ENCODE measurements at places on chromosomes 16 and 17. TPM values are rescaled to one million over a fixed set of nuclear protein-coding genes. Genes with fewer than 3 reads are reported as not detected.

DNA sequence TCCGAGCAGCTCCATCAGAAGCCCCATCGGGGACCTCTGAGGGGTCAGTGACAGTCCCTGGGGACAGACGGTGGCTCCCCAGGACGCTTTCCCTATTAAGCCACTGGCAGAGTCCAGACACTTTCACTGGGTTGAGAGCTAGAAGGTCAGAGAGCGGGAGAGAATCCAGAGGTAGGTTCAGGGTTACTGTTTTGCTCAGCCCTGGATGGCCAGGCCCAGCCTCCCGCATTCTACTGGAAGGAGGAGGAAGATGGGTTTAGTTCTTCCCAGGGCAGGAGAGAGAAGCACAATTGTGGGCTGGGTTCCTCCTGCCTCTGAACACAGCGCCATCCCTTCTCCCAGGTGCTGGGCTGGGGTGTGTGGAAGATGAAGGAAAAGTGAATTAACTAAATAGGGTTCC is 452.8 kb downstream of the SLC39A11 start:
- no peak for DNase-seq

DNA sequence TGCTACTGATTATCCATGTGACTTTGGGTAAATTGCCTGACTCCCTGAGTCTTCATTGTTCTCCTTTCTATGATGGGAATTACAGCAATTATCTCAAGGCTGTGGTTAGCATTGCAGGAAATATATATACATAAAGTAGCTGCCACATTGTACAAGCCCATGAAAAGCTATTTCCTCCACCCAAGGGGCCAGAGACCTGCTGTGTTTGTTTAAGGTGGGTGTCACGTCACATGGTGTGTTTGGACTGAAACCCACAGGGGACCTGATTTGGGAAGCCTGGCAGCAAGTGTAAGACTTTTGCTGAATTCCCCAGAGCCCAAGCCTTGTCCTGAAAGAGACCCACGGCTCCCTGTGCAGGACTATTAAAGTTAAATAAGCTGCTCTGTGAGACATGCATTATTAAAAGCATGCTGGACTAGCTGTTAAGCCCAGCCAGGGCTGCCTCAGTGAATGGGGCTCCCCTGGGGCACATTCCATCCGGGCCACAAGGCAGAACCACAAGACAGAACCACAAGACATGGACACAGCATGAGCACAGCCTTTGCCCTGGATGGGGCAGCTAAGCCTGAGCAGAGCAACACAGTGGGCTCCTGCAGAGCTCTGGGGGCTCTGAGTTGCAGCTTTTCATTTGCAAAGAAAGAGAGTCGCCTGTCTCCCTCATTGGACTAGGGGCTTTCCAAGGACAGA is 148.9 kb downstream of the SPACA3 start:
- no peak for DNase-seq

- DNase-seq = no peak
These were observed 57.3 kb downstream of the CACNG5 start for GRCh38 chr17:66892246-66892645.

DNA sequence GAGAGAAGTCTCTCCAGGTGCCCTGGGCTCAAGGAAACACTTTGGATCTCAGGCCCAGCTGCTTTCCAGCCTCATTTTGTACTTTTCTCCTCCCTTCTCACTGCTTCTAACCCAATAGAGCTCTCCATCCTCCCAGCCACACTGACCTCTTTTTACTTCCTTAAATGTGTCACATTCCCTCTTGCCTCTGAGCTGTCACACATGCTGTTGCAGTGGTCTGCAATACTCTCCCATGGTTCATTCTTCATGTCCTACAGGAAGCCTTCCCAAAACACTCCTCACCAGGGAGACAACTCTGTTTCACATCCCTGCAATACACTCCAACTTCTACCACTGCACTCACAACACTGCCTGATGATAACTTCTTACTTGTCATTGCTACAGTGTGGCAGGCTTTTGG is 242.1 kb upstream of the DYNLRB2 start:
- no peak for DNase-seq

- DNase-seq = peak; percentile 50
These were observed 9.9 kb downstream of the FOXJ1 start for GRCh38 chr17:76131051-76131691.

The AATK gene
- 2.3 TPM for total RNA-seq

The TBC1D3G gene
- not detected for total RNA-seq

The KRTAP1-1 gene
- total RNA-seq = not detected

The PPM1E gene
- total RNA-seq = 15.8 TPM

The ODAD4 gene
- 1.8 TPM for total RNA-seq

DNA sequence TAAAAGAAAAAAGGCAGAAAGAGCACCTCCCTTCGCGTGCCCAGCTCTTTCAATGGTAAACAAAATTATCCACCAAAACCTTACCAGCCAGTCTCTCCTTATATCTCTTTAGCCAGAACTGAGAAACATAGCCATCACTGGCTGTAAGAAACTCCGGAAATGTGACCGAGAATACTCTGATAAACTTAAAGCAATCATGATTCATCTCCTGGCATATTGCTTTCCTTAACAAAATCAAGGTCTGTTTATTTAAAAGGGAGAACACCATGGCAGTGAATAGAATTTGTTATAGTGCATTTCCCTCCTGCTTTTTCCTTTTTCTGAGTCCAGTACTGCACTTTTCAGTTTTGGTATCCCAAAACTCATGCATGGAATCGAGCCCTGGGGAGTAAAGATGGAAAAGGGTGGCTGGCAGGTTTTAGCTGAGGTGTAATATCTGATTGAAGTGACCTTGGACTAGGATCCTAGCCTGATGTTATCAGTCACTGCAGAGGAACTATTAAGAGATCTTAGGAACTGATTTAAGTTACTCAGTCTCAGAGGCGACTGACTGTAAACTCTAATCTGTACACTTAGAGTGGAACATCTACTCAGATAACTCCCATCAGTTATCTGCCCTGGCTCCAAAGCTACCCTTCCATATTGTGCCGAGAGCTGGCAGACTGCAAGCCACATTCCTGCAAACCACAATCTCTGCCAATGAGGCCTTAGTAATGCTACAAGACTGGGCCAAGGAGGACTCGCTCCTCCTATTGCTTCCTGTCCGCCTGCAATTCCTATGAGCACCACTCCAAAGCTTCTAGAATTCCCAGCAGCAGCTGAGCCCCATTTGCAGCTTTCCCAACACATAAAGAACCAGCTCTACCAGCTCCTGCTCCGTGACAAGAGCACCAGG is 7.4 kb upstream of the COX10 start:
- peak; percentile 7 for DNase-seq

The SLFN14 gene
- not detected for total RNA-seq

The SHCBP1 gene
- 14.9 TPM for total RNA-seq

The CD300LB gene
- total RNA-seq = not detected

The CDRT15 gene
- total RNA-seq = not detected

GRCh38 chr16:85522842-85523601 is 90.1 kb upstream of the GSE1 start:
- DNase-seq = no peak

DNA sequence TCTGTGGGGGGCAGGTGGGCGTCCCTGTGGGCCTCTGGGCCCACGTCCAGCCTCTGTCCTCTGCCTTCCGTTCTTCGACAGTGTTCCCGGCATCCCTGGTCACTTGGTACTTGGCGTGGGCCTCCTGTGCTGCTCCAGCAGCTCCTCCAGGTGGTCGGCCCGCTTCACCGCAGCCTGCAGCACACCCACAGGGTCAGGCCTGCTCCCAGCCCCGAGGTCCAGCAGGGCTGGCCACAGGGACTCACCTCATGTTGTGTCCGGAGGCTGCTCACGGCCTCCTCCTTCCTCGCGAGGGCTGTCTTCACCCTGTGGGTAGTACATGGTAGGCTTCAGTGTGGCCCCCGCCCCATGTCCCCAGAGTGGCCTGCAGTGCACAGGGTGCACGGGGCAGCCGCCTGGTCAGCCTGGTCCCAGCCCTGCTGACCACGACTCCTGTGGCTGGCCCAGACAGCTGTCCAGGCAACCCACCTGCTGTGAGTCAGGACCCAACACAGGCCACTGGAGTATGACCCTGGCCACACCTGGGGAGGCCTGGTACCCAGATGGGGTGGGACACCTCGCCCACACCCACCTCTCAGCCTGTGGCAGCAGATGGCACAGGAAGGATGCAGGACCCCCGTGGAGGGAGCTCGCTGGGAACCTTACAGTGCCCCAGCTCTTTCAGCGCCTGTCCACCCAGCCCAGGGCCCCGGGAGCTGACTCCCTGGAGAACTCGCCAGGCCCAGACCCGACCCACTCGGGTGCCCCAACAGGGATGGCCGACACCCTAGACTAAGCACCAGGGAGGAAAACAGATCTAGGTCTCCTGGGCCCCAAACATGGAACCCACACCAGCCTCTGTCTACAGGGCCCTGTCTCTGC is 23.9 kb upstream of the AATK start:
- peak; percentile 49 for DNase-seq

DNA sequence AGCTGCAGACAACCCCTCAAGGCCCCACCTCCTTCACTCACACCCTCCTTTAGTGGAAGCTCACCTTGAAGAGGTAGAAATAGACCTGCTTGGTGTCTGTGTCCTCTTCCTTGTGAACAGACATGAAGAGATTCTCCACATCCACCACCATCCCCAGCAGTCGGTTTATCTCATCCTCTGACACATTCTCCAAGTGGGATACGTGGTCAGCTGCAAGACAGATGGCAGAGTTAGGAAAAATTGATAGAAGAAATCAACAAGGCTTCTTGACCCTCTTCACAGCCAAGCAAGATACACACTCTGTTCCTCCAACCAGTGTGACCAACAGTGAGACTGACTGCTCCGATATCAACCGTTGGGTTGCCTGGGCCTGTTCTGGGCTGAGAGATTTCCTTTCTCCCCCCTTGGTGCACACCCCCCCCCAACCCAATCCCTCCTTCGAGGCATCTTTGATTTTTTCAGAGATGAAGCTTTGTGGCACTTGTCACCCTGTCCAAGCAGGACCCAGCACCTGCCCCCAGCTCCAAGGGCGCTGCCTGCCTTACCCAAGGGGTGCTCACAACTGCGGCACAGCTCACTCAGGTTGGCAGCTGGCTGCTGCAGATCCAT is 902 bp downstream of the KAT2A start:
- DNase-seq = no peak

The RNU2-1 gene
- not detected for total RNA-seq

DNA sequence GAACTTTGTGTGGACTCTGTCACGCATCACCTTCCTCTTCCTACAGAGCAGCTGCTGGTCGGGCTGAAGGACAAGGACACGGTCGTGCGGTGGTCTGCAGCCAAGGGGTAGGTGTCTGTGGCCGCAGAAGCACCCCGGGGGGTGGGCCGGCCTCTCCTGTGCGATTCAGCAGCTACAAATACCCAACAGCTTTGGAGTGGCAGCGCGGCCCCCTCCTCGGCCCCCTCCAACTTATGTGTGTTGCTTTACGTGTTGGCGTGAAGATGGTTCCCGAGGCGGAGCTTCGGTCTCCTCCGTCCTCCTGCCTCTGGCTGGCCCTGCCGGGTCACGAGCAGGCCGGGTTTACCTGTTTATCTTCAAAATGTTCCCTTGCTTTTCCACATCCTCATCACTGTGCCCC is 32.3 kb downstream of the ZNF750 start:
- no peak for DNase-seq

- no peak for DNase-seq
These were observed 33.4 kb downstream of the SOX8 start for GRCh38 chr16:1014771-1015495.

DNA sequence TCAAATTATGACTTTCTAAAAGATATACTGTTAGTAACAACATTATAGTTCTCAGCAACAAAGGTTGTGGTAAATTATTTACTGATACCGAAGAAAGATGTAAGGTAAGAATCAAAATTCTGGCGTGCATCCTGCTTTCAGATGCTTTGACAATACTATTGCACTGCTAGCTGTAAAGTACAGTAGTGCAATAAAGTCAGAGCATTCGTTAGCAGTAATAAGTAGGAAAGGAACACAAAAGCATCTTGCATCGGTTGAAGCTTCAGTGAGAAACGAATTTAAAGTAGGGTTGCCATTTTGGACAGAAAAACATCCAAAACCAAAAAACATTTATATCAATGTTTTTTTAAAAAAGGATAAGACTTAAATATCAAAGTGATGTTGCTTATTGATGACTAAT is 4.0 kb downstream of the SKA2 start:
- no peak for DNase-seq

- DNase-seq = no peak
These were observed 91.5 kb downstream of the UTP18 start for GRCh38 chr17:51351890-51352289.

GRCh38 chr16:89375021-89375420 is 115.3 kb downstream of the ANKRD11 start:
- DNase-seq = no peak

The RPL23 gene
- 877 TPM for total RNA-seq

DNA sequence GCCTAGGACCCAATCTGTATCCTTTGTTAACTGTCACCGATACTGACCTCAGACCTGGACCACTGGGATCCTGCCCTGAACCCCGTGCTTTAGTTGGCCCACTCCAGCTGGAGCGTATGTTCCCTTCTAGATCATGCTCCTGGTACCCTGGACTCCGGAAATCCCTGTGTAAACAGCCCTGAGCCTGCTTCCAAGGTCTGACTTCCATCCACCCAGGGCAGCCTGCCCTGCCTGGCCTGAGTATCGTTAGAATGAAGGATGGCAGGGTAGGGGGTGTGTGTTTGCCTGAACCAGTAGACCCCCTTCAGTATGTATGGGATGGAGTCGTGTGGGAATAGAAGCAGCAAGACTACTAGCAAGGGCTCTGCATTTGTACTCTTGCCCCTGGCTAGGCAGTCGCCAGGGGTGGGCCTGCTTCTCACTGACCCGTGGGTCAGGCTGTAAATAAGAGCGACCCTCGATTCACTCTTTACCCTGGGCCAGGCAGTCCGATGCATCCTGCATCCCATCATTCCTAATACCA is 691 bp upstream of the TMEM98 start:
- DNase-seq = no peak

The KIF18B gene
- total RNA-seq = 27.1 TPM

The SMPD3 gene
- 0.31 TPM for total RNA-seq

DNA sequence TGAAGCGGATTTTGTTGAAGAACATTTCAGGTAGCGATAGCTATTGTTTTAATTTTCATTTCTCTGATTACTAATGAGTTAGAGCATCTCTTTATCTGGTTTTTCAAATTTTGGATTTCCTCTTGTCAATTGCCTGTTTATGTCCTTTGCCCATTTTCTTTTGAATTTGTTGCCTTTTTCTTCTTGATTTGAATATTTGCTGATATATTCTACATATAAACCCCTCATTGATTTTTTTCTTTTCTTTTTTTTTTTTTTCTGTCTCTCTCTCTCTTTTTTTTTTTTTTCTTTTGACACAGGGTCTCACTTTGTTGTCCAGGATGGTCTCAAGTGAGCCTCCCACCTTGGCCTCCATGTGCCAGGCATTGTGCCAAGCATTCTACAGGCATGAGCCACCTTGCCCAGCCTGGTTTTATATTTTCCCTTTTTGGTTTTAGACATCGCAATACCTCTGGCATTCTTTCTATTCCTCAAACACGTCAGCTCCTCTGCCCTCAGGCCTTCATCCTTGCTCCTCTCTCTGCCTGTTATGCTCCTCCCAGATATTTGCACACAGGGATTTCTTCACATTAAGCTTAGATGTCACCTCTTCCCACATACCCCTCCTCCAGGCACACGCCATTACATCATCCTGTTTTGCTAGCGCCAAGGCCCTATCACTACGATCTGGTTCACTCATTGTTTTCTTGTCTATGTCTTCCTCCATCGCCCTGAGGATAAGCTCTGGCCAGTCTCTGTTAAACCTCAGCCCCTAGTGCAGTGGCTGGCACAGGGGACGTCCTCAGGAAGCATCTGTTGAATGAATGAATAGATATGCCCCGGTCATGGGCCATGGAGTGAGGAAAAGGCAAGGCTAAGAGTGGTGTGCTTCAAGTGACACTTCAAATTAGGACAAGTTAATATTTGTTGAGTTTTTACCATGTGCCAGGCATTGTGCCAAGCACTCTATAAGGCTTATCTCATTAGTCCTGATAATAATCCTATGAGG is 8.6 kb downstream of the SARM1 start:
- DNase-seq = no peak

GRCh38 chr17:11999696-12000095 is 2.4 kb upstream of the ZNF18 start:
- no peak for DNase-seq

Measured in GM23338 (cell line).